PC-3 (cell line): ENCODE measurements at places on chromosomes 2 and 18. TPM values are rescaled to one million over a fixed set of nuclear protein-coding genes. Genes with fewer than 3 reads are reported as not detected.

GRCh38 chr2:48347712-48348111 is 182.2 kb upstream of the STON1 start:
- peaks cover 38% of the 10 kb centered on the region for H3K4me1 ChIP-seq
- no peak overlapping the region for H3K4me3 ChIP-seq
- peaks cover 27% of the 10 kb centered on the region for H3K36me3 ChIP-seq
- no peak for DNase-seq

DNA sequence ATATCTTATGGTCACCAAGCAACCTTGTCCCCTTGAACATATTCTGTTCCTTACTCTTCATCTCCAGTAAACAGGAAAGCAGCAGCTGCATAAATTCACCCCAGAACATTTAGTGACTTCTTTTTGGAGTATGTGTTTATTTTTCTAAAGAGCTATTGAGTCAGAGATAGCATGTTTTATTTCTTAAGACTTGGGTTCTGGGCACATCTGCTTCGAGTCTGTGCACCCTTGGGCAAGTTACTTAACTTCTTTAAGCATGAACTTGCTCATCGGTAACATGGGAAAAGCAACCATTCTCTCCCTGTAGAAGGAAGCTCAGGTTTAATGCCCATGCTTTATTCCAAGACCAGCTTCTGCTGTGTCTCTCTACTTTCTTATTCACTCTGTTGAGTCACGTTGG is 309.3 kb upstream of the MEX3C start:
- no peak overlapping the region for H3K27ac ChIP-seq
- DNase-seq, result no peak
- H3K4me1 ChIP-seq, result no peaks in the 10 kb centered on the region
- no peaks in the 10 kb centered on the region for H3K27me3 ChIP-seq
- no peak overlapping the region for H3K4me3 ChIP-seq

- H3K36me3 ChIP-seq, result no peaks in the 10 kb centered on the region
- H3K4me3 ChIP-seq, result no peak overlapping the region
- no peaks in the 10 kb centered on the region for H3K4me1 ChIP-seq
- no peak overlapping the region for H3K27ac ChIP-seq
- DNase-seq, result no peak
Measured at GRCh38 chr2:16767789-16768476, 102.3 kb upstream of the CYRIA start.

GRCh38 chr2:171287036-171287571 is 126.4 kb upstream of the TLK1 start:
- H3K4me3 ChIP-seq, result no peak overlapping the region
- no peaks in the 10 kb centered on the region for H3K36me3 ChIP-seq
- DNase-seq, result no peak
- no peak overlapping the region for H3K27ac ChIP-seq
- H3K4me1 ChIP-seq, result no peaks in the 10 kb centered on the region

REG1B gene
- not detected in 2 replicates for total RNA-seq

- no peak overlapping the region for H3K4me3 ChIP-seq
- no peaks in the 10 kb centered on the region for H3K4me1 ChIP-seq
- H3K36me3 ChIP-seq, result no peaks in the 10 kb centered on the region
Measured at GRCh38 chr18:45066210-45066609, 385.5 kb downstream of the SETBP1 start.

- H3K4me3 ChIP-seq, result no peak overlapping the region
- peak; percentile 71 for DNase-seq
- no peaks in the 10 kb centered on the region for H3K36me3 ChIP-seq
- H3K27ac ChIP-seq, result no peak overlapping the region
Measured at GRCh38 chr18:1846640-1847039, 724.7 kb downstream of the METTL4 start.

CABYR gene
- total RNA-seq, result 5.4 and 5.6 TPM in 2 replicates

LRRTM1 gene
- not detected in 2 replicates for total RNA-seq

- H3K4me1 ChIP-seq, result peaks cover 57% of the 10 kb centered on the region
- no peaks in the 10 kb centered on the region for H3K36me3 ChIP-seq
- no peaks in the 10 kb centered on the region for H3K27me3 ChIP-seq
- peak overlapping the region; percentile 99 for H3K27ac ChIP-seq
- H3K4me3 ChIP-seq, result peak overlapping the region; percentile 27; the same call in 1 of the 2 replicates
Measured at GRCh38 chr2:118123561-118124232, 35.4 kb downstream of the INSIG2 start.

IL36G gene
- 0.62 TPM in 1 of 2 replicates, not detected in the other for total RNA-seq

PSMA8 gene
- total RNA-seq, result not detected in 2 replicates

OBSL1 gene
- 122 and 148 TPM in 2 replicates for total RNA-seq

DNA sequence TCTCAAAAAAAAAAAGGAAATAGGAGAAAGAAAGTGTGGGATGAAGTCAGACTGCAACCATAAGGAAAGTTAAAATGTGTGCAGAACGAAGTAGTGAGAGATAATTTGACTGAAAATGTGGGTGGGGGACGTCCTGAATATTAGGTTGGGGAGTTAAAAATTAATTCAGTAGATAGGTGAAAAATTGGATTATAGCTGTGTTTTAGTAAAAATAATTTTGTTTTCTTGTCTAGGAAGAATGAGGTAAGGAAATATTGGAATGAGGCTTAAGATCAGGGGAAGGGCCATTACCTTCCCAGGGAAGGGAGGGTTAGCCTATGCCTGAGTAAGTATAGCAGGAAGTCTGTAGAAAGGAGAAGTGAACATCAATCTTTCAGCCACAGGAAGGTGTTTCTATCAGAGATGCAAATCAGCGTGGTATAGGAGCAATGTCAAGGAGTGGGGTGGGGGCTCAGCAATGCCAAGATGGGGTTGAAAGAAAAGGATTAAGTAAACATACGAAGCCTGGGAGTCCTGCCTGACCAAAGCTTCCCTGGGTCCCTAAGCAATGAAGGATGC is 250.9 kb downstream of the PIEZO2 start:
- H3K4me3 ChIP-seq, result no peak overlapping the region
- H3K27ac ChIP-seq, result no peak overlapping the region
- no peak for DNase-seq
- no peaks in the 10 kb centered on the region for H3K4me1 ChIP-seq

- H3K4me1 ChIP-seq, result peaks cover 14% of the 10 kb centered on the region
- no peaks in the 10 kb centered on the region for H3K36me3 ChIP-seq
- H3K27me3 ChIP-seq, result no peaks in the 10 kb centered on the region
- DNase-seq, result no peak
- H3K4me3 ChIP-seq, result no peak overlapping the region
Measured at GRCh38 chr2:71528749-71529148, 75.4 kb downstream of the DYSF start.

SLC4A3 gene
- 11.6 and 14.3 TPM in 2 replicates for total RNA-seq

- no peak for DNase-seq
- no peak overlapping the region for H3K27ac ChIP-seq
- H3K4me1 ChIP-seq, result no peaks in the 10 kb centered on the region
Measured at GRCh38 chr2:60158262-60158661, 395.2 kb downstream of the BCL11A start.

ZNF521 gene
- total RNA-seq, result 0.04 TPM in 1 of 2 replicates, not detected in the other

DNA sequence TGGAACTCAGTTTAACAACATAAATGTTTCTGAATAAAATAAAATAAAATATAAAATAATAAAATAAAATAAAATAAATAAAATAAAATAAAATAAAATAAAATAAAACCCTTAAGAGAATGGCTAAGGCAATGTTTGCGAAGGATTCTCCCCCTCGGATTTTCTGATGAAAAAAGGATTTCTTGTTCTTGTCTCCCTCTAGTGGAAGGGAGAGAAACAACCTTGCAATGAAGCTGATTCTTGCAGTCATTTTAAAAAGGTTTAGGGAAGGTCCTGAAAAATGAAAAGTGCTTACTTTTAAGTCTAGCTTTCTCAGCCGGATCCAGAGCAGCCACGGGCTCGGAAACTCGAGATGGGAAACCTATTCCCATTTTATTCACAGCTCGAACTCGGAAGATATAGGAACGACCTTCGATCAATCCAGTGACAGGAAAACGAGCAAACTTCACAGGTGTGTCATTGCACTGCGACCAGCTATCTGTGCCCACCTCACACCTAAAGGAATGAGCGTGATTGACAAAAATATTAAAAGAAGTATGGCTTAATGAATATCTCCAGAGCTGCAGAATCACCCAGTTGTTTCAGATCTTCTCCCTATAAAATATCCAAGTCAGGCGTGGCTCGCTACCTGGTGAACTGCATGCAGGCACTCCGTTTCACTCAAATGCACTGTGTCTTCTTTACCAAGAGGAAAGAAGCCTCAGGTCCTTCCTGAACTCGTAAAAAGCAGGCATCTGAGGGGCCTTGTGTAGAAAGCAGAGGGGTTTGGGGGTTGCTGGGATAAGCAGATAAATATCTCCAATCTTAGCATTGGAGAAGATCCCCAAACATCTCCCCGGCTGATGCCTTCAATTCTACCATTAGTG is 68.1 kb downstream of the MYOM1 start:
- DNase-seq, result peak; percentile 59
- H3K36me3 ChIP-seq, result no peaks in the 10 kb centered on the region
- H3K4me1 ChIP-seq, result no peaks in the 10 kb centered on the region
- no peaks in the 10 kb centered on the region for H3K27me3 ChIP-seq
- H3K4me3 ChIP-seq, result peak overlapping the region; percentile 50; the same call in 1 of the 2 replicates
